ENCODE measurements at places on chromosomes 6 and 20.

- DNase-seq, result no peak
Measured at GRCh38 chr20:62577490-62577836, 64.8 kb upstream of the SLCO4A1 start.

DNA sequence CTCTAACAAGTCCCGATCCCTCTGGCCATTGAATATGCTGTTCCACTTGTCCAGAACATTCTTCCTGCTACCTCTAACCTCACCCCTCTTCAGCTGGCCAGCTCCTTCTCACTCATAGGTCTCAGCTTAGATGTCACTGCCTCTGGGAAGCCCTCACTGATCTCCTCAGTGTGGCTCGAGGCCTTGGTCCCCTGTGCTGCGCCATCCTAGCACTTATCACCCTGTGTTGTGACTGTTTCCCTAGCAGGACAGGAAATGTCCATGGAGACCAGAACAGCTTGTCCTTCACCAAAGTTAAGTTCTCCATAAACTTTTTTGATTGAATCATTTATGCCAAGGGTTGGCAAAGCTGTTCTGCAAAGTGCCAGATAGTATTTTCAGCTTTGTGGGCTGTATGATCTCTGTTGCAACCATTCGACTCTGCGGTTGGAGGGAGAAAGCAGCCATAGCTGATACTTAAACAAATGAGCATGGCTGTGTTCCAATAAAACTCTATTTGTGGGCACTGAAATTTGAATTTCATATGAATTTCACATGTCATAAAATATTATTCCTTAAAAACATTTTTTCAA, 6.5 kb upstream of the BNIP5 start:
- DNase-seq, result no peak

- no peak for DNase-seq
Measured at GRCh38 chr20:36861875-36862801, 13.8 kb upstream of the TLDC2 start.

DNA sequence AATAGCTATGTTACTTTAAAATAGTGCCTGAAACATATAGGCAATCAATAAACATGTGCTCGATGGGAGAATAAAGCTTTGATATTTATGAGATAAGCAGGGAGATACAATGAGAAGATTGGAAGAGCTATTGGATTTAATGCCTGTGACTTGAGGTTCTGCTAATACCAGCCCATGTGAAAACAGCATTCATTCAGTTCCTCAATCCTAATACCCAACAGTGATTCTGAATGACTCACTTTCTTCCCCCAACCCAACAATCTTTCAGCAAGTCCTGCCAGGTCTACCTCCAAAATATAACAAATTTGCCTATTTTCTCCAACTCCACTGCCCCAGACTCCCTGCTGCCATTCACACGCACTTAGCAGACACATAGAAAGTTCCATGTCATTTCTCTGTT, 26.6 kb upstream of the KLHL31 start:
- DNase-seq, result no peak

GRCh38 chr6:35397806-35398418, 54.2 kb upstream of the FANCE start:
- DNase-seq, result no peak

- no peak for DNase-seq
Measured at GRCh38 chr20:11451793-11452291, 465.9 kb upstream of the BTBD3 start.

DNA sequence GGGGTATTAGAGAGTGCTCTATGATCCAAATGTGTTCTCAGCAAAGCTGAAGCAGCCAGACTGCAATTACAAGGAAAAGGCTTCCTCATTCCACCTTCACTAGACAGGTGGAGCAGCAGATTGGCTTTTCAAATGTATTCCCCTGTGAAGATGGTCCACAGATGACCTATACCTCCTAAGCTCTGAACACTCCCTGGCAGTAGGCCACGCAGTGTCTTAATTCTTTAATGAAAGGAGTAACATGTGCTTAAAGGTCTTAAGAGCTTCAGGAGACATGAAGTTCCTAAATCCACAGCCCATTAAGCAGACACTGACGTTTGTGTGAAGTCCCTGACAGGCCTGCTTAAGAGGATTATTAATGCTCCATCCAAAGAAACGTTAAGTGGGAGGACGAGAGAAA, 138.9 kb upstream of the NUP153 start:
- DNase-seq, result no peak

- no peak for DNase-seq
Measured at GRCh38 chr6:164925681-164926530, 383.5 kb downstream of the C6orf118 start.

- no peak for DNase-seq
Measured at GRCh38 chr6:127299522-127300240, 33.0 kb downstream of the RNF146 start.

GRCh38 chr6:84688141-84688873, 76.1 kb downstream of the TBX18 start:
- no peak for DNase-seq

DNA sequence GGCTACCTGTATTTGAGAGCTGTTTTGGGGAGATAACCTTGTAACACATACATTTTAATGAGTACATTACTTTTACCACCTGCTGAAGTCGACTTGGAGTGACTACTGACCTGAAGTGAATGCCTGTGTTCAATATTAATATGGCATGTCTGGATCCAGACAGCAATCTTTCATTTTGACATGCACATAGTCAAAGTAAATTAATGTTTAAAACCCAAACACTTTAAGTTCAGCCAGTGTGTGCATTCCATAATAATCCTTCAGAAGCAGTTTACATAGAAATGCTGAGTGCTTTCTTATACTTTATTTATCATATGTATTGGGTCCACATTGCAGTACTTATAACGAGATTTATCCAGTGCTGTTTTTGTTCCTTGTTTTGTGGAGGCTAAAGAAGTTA, 38.0 kb downstream of the CDKAL1 start:
- DNase-seq, result no peak

DNA sequence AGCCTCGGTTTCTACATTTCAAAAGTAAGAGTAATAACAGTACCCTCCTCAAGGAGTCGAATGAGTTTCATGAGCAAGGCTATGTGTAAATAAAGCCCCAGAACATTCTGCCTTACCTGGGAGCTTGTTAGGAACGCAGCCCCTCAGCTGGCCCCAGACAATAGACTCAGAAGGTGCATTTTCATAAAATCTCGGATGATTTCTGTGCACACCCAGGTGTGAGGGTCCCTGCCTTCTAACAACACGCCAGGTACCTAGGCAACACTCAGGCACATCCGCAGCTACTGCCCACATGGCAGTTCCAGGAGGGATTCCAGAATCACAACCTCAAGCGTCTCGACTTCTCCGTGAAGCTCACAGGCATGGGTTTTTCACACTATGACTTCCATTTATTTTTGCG, 226.5 kb upstream of the CDH4 start:
- DNase-seq, result no peak

DNA sequence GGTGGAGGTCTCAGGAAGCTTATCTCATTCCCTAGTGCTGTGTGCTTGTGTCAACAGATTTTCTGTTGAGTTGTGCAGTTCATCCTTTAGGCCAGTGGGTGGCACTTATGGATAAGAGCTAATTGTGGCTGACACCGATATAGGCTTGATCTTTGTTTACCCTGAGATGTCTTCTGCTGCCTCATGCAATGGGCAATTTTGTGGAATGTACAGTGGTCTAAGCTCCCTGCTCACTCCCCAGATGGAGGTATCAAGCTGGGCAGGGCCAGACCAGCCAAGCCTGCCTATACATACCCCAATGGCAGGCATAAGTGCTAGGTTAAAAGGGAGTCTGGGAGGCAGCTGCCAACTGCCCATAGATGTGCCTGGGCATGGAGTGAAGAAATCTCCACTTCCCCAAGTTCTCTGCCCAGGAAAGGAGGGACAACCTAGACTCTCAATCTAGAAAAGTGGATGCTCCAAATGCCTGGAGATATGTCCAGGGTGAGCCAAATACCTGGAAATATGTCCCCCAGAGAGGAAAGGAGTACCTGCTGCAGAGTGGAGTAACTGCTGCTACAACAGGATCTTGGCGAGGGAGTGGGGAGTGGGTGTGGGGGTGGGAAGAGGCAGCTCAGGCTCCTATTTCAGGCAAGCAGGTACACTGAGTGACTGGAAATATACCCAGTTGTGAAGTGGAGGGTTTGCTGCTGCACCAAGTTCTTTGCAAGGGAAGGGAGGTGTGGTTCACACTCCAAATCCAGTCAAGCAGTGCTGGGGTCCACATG, 53.2 kb upstream of the ARG1 start:
- no peak for DNase-seq

GRCh38 chr20:41009946-41010345, 18.7 kb upstream of the TOP1 start:
- DNase-seq, result no peak
